ENCODE measurements at places on chromosomes 3 and 15. TPM values are rescaled to one million over a fixed set of nuclear protein-coding genes. Genes with fewer than 3 reads are reported as not detected.

- DNase-seq: no peak
These were observed 464.5 kb downstream of the RBMS3 start for GRCh38 chr3:29745232-29745870.

DNA sequence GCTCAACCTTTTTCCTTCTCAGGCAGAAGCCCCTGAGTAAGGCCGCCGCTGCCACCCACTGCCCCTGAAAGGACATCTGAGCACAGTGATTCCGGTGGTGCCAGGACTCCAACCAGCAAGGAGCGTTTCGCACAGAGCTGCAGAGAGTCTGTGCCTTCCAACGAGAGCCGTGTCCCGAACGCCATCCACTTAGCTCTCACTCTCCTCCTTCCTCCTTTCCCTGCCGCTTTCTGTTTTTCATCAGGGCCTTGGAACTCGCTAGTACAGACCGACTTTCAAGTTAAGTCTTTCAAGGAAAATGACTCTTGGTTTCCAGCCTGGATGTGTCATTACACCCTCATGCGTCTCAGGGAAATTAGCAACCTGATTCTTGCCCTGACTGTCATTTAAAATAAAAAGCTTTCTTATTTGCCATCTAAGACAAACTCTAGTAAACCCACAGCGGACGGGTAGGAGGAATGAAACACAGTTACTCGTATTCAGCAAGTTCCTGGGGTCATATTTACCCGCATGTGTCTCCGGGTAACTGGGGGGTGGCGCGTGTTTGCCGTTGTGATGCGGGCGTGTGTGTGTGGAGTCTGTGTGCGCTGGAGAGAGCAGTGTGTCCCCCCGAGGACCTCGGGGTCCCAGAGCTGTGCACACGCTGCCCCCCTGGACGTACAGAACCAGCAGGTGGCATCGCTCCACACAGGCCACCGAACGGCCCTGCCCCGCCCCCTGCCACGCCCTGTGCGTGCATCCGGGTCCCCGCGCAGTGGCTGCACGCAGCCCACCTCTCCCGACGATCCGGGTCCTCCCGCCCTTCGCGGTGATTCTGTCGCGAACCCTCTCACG is 30.4 kb upstream of the ALDH1A3 start:
- DNase-seq: no peak

- no peak for DNase-seq
These were observed 70.1 kb downstream of the CGNL1 start for GRCh38 chr15:57446393-57446792.

- no peak for DNase-seq
These were observed 46.6 kb downstream of the ZFAND6 start for GRCh38 chr15:80106051-80106450.

GRCh38 chr3:141391298-141391990 is 23.1 kb downstream of the ZBTB38 start:
- no peak for DNase-seq

The ANKRD63 gene
- total RNA-seq: not detected

The CEMIP gene
- 1.2 TPM for total RNA-seq

The LIPH gene
- total RNA-seq: not detected

GRCh38 chr15:79966634-79967297 is 4.2 kb downstream of the BCL2A1 start:
- no peak for DNase-seq

- DNase-seq: no peak
These were observed 218.8 kb upstream of the STRIT1 start for GRCh38 chr3:155512175-155512866.

DNA sequence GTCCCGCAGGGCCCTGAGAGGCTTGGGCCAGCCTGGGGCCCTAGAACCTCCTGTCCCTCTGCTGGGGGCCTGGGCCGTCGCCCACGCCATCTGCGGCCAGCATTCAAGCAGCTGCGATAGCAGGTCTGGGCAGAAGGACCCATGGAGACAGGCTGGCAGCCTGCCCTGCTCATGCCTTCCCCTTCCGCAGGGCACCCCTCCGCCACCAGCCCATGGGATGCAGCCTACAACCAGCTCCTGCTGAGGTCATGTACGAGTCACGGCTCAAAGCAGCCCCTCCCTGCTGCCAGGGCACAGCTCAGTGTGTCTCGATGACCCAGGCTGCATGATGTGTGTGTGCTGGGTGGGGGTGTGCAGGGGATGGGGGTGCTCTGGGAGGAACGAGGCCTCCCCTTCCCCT is 27.8 kb downstream of the DUSP7 start:
- DNase-seq: no peak

- DNase-seq: peak; percentile 86
These were observed 80.7 kb upstream of the ALDH1L1 start for GRCh38 chr3:126261037-126261436.

DNA sequence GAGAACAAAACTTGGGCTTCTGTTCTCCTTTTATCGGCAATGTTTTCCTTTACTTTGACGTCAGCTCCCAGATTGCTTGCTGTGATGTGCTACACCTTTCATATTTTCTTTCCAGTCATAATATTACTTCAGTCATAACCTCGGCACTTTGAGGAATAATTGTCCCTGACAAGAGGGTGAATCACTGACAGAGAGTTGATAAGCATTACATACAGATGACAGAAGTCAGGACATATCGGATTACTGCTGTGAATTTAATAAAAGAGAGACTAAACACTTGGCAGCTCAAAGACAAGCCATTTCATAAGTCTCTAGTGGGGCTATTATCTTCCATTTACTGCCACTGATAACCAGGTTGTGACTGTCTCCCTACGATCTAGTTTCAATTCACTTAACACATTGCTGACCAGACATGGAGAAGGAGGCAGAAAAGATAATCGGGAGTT is 362.1 kb upstream of the ARRDC4 start:
- no peak for DNase-seq

The TMEM212 gene
- not detected for total RNA-seq

The KBTBD12 gene
- under 0.01 TPM for total RNA-seq

DNA sequence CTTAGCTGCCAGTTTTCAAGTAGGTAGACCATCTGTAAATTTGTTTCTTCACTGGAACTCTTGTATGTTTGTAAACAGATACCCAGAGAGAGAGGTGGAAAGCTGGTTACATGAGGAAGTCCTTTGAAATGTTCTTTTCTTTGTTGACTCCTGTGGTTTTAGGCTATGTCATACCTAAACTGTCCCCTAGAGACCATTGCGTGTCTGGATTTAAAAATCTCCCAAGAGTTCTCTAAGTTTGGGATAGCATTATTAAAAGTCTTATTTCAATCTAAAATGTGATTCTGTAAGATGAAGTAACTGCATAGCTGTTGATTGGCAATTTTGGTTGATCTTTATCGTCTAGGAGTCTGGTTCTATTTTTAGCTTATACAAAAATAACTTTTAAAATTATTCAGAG is 127.2 kb downstream of the GHSR start:
- DNase-seq: no peak

- DNase-seq: peak; percentile 78
These were observed 260.3 kb upstream of the TPM1 start for GRCh38 chr15:62782071-62782841.

DNA sequence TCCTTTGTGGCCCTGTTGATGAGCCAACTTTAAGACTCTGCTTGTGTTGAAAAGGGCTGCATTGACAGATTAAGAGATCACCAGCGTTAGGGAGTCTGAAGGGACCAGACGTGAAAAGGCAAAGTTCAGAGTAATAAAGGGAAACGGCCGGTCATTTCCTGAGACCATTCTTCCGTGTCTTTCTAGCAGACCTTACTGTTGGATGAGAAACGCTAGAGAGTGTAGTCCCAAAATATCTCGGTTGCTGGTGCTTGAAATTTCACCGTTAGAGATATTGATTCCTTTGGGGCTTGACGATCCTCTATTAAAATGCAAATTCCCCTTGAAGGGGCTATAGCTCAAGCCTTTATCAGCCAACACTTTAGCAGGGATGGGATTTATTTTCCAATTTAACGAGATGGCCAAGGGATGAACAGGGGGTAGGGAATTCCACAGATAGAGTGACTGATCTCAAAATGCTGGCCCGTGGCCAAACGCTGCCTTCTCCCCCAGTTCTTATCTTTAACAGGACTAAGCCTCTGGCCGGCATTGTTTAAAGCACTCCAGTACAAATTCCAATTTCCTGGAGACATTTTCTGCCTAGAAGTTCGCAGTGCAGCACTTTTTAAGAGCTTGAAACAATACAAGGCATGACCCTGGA is 250.4 kb downstream of the TJP1 start:
- DNase-seq: no peak

DNA sequence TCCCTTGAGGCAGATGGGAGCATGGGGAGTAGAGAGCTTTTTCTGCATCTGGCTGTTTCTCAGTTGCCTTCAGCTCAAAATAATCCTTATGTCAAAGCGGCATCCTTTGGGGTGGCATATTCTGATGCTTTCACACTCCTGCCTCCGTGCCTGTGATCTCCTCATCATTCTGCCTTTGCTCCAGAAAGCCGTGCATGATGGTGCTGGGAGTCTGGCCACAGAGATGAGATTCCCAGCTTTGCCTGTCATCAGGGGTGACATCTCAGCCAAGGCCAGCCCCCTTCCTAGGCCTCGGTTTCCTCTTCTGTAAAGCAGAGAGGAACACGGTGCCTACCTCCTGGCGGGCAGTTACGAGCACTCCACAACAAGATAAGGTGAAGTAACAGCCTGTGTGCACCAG is 96.3 kb upstream of the ALDH1A3 start:
- peak; percentile 7 for DNase-seq

DNA sequence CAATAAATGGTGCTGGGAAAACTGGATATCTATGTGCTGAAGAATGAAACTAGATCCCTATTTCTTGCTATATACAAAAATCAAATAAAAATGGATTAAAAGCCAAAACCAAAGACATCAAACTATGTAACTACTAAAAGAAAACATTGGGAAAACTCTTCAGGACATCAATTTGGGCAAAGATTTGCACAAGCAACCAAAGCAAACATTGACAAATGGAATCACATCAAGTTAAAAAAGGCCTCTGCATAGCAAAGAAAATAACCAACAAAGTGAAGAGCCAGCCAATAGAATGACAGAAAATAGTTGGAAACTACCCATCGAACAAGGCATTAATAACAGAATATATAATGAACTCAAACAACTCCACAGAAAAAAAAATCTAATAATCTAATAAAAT is 1495.3 kb downstream of the SI start:
- no peak for DNase-seq

GRCh38 chr3:58989163-58989562 is 60.7 kb downstream of the CFAP20DC start:
- DNase-seq: no peak

DNA sequence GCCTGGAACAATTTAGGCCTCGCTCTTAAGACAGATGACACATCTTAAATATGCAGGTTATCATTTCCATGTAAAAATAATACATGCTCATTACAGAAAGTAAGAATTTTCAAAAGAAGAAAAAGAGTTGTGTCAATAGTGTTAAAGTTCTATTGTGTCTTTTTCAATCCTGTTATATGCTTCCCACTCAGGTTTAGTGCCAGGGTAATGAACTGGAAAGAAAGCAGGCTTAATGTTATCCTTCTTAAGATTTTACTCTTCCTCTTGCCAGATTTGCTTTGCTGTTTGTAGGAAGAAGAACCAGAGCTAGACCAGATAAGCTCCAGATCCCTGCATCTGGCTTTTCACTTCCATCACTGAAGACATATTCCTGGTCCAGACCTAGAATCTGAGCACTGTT is 128.6 kb downstream of the TPRG1 start:
- no peak for DNase-seq

- no peak for DNase-seq
These were observed 206.8 kb upstream of the NR2F2 start for GRCh38 chr15:96123630-96124187.

The ELL3 gene
- total RNA-seq: 13.2 TPM

DNA sequence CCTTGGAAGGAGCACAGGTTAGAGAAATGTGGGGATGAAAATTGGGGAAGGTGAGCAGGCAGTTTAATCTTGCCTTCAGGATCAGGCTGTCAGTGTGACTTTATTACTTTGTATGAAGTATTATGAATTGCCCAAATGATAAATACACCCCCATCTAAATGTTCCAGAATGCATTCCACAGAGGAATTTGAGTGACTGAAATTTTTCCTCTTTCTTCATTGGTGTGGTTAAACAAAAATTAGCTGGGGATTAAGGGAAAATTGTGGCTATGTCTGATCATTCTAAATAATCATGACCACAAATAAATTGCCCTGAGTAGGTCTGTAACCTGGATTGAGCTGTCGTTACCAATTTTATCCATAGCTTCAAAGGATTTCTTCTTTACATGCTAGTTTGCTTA is 33.5 kb downstream of the FAM98B start:
- no peak for DNase-seq

GRCh38 chr15:58608711-58609110 is 140.8 kb downstream of the ADAM10 start:
- DNase-seq: no peak

GRCh38 chr3:4992118-4992517 is 12.9 kb downstream of the BHLHE40 start:
- DNase-seq: no peak

The AP3B2 gene
- total RNA-seq: 1.3 TPM
